Calu3 (cell line): ENCODE measurements at places on chromosomes 3 and 15. TPM values are rescaled to one million over a fixed set of nuclear protein-coding genes. Genes with fewer than 3 reads are reported as not detected.

P2RY12 gene
- not detected in 2 replicates for total RNA-seq

- no peak for DNase-seq
Measured at GRCh38 chr3:27613846-27614500, 108.2 kb downstream of the EOMES start.

- no peak for DNase-seq
Measured at GRCh38 chr15:69120732-69121131, 39.7 kb upstream of the GLCE start.

JAGN1 gene
- 32.4 and 34.2 TPM in 2 replicates for total RNA-seq

DNA sequence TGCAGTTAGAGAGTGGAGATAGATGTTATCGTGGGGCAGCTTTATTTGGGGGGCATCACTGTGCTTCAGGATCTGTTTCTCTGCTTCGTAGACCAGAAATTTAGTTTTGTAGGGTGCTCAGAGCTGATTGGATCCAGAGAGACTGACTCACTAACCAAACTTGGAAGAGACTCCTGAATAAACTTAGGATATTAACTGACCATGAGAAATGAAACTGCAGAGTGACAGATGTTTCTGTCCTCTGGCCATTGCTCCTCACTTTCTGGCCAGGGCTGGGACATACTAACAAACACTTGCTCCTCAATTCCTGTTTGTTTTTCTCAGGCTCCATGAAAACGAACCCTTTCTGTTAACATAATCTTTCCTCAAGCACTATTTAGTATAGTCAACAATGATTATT lies 4.3 kb downstream of the ZNF592 start:
- DNase-seq: no peak

GRCh38 chr15:31089368-31090047 lies 12.0 kb downstream of the TRPM1 start:
- no peak for DNase-seq

GRCh38 chr3:55491296-55491816 lies 4.2 kb upstream of the WNT5A start:
- DNase-seq: no peak
